ENCODE measurements at places on chromosomes 5 and 9.

GRCh38 chr5:116778032-116778431, 203.4 kb upstream of the SEMA6A start:
- no peaks in the 10 kb centered on the region for H3K27me3 ChIP-seq
- no peak overlapping the region for H3K4me3 ChIP-seq
- no peaks in the 10 kb centered on the region for H3K36me3 ChIP-seq
- H3K27ac ChIP-seq: peak overlapping the region; percentile 4
- DNase-seq: peak; percentile 86

DNA sequence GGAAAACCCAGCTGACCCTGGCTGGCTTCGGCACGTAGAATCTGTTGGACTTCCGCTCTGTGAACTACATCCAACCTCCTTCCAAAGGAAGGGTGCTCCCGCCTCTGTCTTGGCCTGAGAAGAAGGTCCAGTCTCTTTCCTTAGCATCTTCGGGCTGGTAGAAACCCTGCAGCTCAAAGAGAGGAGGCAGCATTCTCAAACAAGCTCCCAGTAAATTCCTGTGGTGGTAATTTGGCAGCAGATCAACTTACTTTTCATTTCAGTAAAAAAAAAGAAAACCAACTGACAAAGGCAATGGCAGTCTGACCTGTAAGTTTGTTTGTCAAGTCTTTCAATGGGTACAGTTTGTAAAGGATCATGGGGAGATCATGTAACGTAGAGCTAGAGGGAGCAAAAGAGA, 176.7 kb downstream of the MED10 start:
- no peak for DNase-seq
- H3K4me3 ChIP-seq: no peak overlapping the region
- no peaks in the 10 kb centered on the region for H3K27me3 ChIP-seq
- no peaks in the 10 kb centered on the region for H3K4me1 ChIP-seq
- no peak overlapping the region for H3K27ac ChIP-seq

GRCh38 chr5:176573564-176574296, 24.6 kb downstream of the CDHR2 start:
- H3K4me1 ChIP-seq: no peaks in the 10 kb centered on the region
- no peaks in the 10 kb centered on the region for H3K27me3 ChIP-seq
- H3K27ac ChIP-seq: no peak overlapping the region
- peak; percentile 93 for DNase-seq
- no peaks in the 10 kb centered on the region for H3K36me3 ChIP-seq

- no peak overlapping the region for H3K27ac ChIP-seq
- peak; percentile 94 for DNase-seq
- peaks cover 20% of the 10 kb centered on the region for H3K27me3 ChIP-seq
- no peaks in the 10 kb centered on the region for H3K36me3 ChIP-seq
These were observed 98.8 kb downstream of the LHX2 start for GRCh38 chr9:124110307-124110915.

Measured in endodermal cell (in vitro differentiated cells).